Fibroblast of the aortic adventitia (primary cell): ENCODE measurements at places on chromosomes 7 and 10.

DNA sequence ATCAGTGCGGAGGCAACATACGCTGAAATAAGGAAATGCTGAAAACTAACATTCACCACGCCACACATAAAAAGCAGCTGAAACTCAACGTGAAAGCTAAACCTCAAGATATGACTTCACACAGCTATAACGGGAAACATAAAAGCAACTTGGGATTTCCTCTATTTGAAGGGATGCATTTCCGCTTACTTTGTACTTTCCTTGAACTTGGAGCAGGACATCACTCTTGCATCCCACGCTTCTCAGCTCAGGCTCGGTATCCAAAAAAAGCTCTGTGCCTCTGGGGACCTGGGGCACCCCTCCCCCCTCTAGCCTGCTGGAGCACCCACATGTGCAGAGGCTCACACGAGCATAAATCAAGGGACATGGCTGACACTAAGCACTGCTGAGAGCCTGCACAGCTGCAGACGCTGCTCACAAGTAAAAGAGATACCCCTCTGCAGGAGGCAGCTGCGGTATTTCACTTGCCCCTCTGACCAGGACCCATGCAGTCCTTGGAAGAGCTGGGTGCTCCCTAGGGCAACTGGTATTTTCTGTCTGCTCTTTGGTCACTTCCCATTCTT, 34.2 kb downstream of the PARD3 start:
- peak; percentile 68 for DNase-seq

DNA sequence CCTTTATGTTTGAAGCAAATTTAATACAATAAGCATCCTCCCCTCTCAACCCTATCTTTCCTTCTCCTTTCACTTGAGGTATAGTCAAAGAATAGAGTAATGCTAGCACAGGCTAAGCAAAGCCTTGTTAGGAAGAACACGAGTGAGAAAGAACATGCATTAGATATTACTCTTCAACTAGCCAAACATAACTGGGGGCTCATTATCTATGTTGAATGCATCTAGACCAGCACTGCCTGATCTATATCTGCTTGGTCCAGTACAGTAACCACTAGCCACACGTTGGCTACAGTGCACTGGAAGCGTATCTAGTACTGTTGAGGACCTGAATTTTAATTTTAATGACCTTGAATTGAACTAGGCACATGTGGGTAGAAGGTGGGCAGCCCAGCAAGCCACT, 21.0 kb downstream of the SFMBT2 start:
- DNase-seq: no peak

- DNase-seq: no peak
Observed at GRCh38 chr7:140509789-140510188, 30.5 kb upstream of the MKRN1 start.

DNA sequence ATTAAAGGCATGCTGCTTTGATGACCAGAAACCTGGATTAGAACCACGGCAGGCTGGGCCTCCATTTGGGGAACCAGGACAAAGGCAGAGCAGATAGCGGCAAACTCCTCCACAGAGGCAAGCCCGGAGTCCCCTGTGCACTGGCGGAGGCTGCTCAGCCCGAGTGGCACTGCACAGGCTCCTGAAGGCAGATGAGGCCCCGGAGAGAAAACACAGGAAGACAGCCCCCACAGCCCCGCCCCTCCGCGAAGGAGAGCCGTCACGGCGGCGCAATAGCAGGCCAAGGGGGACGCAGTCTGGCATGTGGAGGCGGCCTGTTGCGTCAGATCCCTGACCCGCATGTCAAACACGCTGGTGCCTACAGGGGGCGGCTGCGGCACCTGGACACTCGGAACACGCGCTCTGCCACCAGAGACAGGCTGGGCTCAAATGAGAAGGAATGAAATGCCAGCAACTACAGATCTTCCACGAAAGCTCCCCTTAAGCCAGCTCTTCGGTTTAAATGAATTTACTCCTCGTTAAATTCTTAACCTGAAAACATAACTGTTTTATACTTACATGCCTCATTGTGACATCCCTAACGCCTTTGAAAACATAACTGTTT, 128.5 kb downstream of the MAD1L1 start:
- peak; percentile 91 for DNase-seq

- DNase-seq: no peak
Observed at GRCh38 chr7:4460597-4460996, 221.5 kb upstream of the FOXK1 start.

- no peak for DNase-seq
Observed at GRCh38 chr10:23015021-23015707, 80.2 kb upstream of the MSRB2 start.

GRCh38 chr10:88038268-88038667, 174.8 kb downstream of the PTEN start:
- DNase-seq: peak; percentile 72

DNA sequence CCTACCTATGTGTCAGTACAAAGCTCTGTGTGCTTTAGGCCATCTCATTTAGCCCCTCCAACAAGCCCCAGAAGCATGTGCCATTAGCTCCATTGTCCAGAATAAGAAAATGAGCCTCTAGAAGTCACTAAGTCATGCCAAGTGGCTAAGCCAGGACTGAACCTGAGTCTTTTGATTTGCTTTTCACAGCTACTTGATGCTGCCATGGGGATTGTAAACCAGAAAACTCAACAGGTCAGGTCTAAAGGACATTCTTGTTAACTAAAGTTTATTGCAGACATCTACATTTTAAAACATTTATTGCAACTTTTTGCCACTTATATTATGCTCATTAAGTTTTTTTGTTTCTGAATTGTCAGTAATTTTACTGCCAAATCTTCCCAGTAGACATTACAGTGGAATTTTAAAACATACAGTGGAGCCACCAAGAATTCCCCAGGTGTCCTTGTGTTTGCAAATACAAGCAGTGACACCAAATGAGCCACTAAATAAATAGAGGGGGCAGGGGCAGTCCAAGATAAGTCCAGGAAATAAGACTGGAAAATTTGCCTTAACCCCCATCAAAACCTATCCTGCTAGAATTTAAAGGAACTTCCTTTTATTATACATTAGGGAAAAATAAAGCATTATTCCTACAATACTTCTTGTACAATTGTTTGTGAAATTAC, 115.9 kb downstream of the RAPGEF5 start:
- DNase-seq: no peak

- no peak for DNase-seq
Observed at GRCh38 chr10:49508249-49508648, 30.7 kb downstream of the ERCC6 start.

DNA sequence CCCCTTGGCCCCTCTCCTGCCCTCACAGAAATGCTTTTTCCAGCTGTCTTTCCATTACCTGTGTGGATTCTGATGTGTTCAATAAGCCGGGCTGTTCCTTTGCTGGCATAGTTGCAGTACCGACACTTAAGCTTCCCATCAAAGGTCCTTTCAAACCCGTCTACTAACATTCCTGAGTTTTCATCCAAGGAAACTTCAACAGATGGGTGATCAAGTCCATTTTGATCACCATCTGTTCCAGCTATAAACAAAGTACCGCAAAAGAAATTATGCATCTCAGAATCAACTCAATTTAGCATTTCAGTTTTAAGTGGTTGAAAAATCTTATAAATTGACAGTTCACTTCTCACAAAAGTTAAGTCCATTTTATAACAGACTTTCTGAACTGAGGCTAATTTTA, 12.7 kb downstream of the IKZF5 start:
- DNase-seq: no peak

DNA sequence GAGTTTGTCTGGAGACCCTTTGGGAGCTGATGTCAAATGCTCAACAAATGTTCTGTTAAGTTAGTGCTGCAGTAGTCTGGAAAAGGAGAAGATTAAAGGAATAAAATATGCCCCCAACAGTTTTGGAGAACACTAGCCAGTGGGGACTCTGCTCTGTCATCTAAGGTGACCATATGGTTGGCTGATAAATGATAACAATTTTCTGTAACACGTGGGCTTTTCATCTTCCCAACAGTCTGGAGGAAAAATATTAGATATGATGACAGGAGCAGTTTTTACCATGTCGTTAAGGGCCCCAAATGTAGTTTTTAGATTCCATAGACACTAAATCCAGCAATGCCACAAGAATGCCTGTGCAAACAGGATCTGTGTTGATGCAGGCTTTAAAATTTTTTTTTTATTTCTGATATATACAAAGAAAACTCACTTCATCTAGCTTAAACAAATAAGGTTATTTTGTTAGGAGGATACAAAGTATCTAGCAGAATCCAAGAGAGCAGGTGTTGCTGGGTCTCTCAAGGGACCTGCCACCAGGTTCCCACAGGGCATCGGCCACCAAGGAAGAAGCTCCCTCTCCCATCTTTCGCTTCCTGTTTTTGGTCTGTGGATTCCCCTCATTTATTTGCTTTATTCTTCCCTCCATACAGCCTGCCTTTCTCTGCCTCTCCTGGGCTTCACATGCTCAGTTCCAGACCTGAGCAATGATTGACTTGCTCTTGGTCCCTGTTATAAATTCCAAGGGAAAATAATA, 6.2 kb upstream of the CFAP58 start:
- DNase-seq: no peak

DNA sequence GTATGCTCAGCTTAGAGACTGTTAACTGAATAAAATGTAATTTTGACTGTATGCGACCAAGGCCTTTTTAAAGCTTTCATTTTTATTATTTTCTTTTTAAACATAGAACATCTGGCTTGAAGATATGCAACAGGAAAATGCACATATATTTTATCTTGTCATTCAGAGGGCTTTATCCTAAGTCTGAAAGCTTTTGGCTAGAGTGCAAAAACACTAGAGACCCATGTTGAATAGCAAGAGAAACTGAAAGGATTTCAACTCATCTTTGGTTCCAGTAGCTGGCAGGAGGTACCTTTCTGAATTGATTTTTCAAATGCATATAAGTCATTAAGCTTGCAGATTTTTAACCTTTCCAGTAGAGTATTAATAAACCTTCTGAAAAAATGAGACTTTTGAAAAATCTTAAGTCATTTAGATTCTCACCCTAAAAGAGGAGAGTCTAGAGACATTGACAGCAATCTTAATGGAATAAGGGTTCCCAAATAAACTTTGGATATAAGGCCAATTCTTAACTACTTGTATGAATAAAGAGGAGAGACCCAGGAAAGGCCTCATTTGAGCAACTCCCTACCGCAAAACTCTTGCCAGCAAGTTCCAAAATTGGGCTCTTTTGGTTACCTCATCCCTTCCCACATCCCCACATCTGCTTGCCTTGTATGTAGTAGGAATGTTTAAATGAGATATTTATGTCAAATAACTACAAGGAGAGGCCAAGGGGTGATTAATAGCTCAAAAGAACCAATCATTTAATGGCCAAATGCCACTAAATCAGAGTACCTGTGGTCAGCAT, 454.4 kb downstream of the HTR7 start:
- peak; percentile 20 for DNase-seq

GRCh38 chr7:1950066-1950451, 280.0 kb downstream of the ELFN1 start:
- DNase-seq: no peak

DNA sequence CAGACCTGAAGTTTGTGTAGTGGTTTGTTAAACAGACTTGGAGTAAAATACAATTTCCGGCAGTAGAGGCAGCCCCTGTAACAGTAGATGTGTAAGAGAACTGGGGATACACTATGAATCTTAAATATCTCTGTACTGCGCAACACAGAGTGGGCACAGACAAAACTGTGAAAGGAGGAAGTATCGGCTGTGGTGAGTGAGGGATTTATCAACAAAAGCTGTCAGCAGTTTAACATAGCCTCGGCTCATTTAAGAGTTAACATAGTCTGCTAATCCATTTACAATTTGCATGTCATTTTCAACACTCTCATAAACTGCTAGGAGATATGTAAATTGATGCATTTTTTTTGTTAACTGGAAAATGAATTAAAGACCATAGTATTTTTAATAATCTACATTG, 225.2 kb downstream of the ZWINT start:
- DNase-seq: no peak

GRCh38 chr10:34988397-34989067, 101.6 kb downstream of the CUL2 start:
- no peak for DNase-seq

DNA sequence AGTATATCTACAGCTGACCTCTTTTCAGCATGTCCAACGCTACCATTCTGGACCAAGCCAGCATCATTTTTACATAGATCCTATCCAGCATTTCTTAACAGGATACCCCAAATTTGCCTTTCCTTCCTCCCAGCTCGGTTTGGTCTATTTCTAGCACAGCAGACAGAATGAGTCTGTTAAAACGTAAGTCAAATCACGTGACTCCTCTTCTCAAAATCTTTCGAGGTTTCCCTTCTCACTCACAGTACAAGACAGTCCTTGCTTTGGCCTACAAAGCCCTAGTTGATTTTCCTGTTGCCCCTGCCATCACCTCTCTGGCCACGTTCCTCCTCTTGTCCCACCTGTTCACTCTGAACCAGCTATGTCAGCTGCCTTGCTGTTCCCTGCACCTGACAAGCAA, 711.7 kb downstream of the SORCS3 start:
- no peak for DNase-seq

GRCh38 chr7:24304494-24305095, 20.6 kb downstream of the NPY start:
- no peak for DNase-seq

DNA sequence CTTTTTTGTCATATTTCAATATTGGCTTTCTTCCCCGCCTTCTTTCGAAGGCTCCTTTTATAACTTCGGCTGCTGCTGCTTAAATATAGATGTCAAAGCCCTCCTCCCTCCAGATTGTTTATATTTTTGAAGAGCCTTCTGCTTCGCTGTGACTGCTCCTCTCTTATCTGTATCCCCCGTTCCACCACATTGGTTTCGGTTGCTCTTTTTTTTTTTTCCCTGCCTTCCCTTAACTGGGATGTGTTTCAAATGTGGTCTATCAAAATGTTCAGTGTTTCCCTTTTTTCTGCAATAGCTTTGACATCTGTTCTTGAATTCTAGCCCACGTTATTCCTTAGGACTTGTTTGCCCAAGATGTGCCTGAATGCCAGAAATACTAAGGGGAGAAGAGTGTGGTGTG, 96.4 kb downstream of the CUX1 start:
- DNase-seq: peak; percentile 81
